Activated CD8-positive, alpha-beta memory T cell treated with anti-CD3 and anti-CD28 coated beads for 24 hours (primary cell): ENCODE measurements at places on chromosomes 3 and 15.

- DNase-seq: no peak
Measured at GRCh38 chr3:13526626-13526949, 22.3 kb upstream of the FBLN2 start.

DNA sequence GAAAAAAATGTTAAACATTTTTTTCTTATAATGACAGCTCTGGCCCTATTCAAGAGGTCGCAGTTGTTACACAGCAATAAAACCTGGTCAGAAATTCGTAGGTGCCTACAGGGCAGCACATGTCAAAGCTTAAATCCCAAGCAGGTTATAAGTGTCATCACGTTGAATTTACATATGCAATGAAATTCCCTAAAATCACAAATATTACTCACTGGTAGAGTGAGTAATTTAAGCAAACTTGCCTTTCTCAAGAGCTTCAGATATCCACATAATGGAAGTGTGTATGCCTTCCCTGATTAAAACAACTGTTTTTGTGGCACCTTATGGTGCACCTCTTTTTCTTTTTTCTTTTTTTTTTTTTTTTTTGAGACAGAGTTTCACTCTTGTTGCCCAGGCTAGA, 90.7 kb upstream of the FNDC3B start:
- no peak for DNase-seq

GRCh38 chr3:65810302-65810701, 228.4 kb downstream of the MAGI1 start:
- DNase-seq: no peak

- DNase-seq: no peak
Measured at GRCh38 chr3:64667887-64668581, 19.8 kb downstream of the ADAMTS9 start.

DNA sequence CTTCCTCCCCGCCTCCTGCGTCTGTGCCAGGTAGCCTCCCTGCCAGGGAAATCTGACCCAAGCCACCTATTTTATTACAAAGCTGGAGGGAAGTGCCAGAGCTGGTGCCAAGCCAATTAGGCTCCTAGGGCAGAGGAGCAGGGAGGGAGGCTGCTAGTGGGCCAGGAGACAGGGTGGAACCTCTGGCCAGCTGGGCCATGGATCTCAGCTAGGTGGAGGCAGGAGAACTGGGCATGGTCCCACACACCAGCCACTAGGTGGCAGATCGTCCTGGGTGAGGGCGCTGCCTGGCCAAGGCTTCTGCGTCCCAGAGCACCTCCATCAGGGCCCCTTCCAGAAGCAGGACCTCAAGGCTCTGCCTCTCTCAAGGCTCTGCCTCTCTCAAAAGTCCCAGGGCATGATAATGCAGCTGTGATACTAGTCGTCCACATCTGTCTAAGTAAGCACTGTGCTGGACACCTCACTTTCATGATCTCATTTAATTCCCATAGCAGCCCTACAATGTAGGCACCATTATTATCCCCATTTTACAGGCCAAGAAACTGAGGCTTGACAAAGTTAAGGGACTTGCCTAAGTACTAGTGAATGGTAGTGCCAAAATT, 4.5 kb upstream of the RFT1 start:
- DNase-seq: peak; percentile 81

GRCh38 chr15:31452595-31453557, 126.2 kb downstream of the KLF13 start:
- DNase-seq: no peak

GRCh38 chr15:52483707-52484106, 45.0 kb downstream of the MYO5A start:
- no peak for DNase-seq

- DNase-seq: no peak
Measured at GRCh38 chr15:64149424-64149823, 2.1 kb upstream of the SNX22 start.

- no peak for DNase-seq
Measured at GRCh38 chr3:72465853-72466252, 382.4 kb downstream of the SHQ1 start.

DNA sequence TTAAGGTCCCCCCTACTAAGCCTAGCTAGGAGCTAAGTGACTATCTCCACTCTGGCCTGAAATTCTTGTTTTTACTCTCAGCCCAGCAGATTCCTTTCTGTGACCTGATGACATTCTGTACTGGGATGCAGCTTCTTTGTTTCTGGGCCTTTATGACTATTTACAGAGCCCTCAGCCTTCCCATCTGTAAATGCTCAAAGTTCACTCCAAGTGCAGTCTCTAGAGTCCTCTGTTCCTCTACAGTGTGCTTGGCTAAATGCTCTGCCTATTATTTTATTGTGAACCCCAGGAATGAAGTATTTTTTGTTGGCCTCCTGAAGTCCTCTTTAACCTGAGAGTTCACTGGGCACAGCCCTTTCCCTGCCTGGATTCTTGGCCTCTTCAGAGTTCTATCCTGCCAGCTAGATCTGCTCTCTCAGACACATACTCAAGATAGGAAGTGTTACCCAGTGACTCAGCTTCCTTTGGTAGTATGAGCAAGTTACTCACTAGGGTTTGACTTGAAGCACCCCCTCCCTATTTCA, 278.1 kb upstream of the P2RY1 start:
- no peak for DNase-seq

GRCh38 chr15:60095711-60096110, 91.6 kb downstream of the FOXB1 start:
- no peak for DNase-seq

DNA sequence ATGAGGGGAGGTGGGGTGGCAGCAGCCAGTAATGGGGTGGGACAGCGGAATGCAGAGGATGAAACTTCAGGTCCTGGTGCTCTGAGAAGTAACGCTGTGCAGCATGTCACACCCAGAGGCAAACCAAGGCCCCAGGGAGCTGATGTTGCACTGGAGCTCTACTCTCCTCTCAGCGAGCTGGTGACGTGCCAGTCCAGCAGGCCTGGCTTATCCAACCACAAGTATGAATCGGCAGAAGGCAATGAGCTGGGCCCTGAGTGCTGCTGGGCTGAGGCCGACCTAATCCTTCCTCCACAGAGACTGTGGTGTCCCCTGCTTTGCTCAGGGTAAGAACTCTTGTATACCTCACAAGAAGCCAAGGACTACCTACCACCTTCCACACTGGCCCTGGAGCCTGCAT, 30.5 kb downstream of the CD86 start:
- DNase-seq: no peak

DNA sequence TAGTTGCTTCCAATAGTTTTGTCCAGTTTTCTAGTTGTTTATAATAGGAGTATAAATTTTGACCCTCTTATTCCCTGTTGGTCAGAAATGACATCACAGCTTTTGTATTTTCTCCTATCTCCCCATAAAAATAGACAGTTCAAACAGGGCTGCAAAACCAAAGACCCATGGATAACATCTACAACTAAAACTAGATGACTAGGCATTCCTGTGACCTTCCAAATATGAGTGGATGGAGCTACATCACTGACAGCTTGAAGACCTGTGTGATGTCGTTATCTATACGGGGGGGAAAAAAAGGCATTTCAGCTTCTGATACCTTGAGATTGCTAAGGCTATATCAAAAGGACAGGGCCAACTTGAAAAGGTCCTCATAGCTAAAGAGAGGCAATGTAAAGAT, 84.6 kb downstream of the REC114 start:
- no peak for DNase-seq

DNA sequence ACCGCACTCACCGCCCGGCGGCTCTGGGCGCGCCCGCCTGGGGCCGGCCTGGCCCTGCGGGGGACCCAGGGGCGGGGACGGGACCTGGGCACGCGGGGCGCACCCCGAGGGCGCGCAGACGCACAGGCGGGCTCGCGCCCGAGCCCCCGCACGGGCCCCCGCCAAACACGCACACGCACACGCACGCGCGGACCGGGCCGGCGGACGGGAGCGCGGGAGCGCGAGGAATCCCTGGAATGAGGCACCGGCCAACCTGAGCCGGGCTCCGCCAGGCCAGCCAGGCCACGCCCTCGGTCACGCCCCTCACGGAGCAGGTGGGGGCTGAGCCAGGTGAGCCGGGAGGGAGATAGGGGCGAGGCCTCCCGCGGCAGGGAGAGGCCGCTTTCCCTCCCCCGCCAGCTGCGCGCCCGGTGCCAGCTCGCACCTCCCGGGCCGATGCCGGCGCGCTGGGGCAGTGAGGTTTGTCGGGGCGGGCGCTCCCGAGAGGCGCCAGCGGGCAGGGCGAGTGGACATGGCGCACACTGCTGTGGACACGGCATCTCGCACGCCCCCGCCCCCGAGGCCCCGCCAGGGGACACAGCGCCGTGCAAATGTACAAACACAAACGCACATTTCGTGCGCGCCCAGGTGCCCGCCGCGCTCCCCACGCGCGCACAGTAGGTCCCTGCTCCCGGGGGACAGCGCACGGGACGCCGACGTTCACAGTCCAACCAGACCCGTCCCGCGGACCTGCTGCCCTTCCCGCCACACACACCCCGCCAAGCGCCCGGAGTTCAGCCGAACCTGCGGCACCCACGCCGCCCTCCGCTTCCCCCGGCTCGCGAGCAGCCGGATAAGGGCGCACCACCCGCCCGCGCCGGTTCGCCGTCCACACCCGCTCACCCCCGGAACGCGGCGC, 75.9 kb upstream of the VGLL4 start:
- DNase-seq: peak; percentile 88

DNA sequence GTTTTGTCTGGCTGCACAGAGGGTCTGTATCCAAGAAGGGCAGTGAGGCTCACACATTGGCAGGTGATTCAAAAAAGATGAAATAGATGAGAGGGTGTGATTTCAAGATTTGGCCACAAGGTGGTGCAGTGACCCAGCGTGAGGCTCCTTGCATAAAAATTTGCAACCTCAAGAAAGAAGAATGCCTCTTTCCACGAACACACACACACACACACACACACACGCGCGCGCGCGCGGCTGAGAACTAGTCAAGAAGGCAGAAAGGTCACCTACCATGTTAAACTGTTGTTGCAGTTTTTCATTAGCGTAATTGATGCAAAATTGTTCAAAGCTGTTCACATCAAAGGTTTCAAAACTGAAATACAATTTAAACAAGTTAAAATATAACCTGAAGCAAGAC, 39.2 kb downstream of the MYO5C start:
- peak; percentile 85 for DNase-seq

DNA sequence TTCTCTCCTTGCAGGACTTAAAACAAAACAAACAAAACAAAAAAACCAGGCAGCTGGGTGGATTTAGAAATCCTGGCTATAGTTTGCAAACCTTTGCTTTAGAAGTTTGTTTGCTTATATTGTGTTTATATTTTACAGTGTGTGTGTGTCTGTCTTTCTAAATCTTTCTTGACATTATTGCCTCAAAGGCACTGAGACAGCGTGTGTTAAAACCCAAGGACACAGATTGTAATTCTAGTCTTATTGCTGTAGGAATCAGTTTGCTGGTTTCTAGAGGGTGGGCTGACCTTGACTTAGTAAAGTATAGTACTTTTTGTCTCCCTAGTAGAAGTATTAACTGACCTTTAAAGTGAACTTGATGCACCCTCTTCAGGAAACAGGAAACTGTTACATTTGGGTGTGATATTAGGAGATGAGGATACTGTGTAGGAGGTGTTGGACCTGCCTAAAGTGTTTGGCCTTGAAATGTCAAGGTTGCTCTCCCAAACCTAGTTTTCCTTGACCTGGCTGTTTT, 71.0 kb downstream of the TCF12 start:
- DNase-seq: no peak

DNA sequence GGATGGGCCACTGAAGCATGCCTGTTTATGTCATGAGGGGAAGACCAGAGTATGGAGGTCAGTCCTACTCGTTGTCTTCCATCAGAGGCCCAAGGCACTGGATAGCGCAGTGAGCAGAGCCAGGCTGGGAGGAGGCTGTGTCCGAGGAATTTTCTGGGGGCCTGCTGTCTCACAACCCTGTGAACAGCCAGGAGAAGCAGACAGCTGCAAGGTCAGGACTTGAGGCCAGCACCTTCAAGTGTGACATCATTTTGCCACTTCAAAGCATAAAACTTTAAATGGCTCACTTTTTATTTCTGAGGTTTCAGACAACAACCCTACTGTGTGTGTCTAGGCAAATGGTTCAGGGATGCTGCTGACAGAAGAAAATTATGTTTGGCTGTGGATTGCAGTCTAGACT, 47.2 kb downstream of the TMED3 start:
- no peak for DNase-seq

- no peak for DNase-seq
Measured at GRCh38 chr3:12831301-12831866, 10.0 kb downstream of the RPL32 start.

DNA sequence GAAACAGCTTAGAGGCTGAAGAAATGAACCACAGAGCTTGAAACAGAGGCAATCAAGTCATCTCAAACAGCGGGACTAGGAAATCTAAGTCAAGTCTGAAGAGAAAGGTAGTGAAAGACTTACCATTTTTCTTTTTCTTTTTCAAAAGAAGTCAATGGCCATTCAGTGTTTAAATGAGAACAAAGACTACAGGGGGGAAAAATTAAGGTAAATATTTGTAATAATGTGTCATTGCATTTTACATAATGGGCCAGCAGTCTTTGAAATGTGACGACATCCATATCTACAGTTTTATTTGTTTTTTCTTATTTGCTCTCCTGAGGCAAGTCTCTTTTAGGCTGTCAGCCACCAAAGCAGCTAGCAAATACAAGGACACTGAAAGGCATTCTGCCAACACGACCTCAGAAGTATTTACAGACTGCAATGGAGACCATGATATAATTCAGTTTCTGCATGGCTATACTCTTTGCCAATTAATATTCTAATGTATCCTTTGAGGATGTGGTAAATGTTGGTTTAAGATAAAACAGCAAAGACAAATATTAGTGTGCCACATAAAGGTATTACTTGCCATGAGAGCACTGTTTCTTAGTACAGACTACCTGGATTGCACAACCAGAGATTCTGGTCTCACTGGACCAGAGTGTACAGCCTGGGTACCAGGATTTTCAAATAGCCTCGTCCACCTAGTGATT, 307.0 kb upstream of the THBS1 start:
- no peak for DNase-seq

GRCh38 chr15:80099241-80099640, 39.8 kb downstream of the ZFAND6 start:
- no peak for DNase-seq

DNA sequence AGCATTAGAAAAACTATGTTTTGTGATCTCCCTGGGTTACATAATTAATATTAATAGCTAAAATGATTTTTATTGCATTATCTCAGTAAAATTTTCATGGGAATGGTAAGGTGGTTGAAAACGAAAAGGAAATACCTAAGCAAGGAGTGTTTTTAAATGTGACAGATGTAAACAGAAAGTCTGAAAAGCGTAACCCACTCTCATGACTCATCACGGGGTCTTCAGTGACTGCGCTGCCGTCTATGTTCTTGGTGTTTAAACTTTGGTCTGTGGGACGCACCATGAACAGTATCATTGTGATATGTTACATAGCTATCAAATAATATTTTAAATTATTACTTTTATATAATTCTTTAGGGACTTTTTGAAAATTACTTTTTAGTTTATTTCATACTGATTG, 19.8 kb downstream of the LRCH3 start:
- DNase-seq: no peak
